ENCODE measurements at places on chromosomes 6 and 20.
A peak's percentile ranks its signal among the peaks of the same experiment; 100 is the strongest.

DNA sequence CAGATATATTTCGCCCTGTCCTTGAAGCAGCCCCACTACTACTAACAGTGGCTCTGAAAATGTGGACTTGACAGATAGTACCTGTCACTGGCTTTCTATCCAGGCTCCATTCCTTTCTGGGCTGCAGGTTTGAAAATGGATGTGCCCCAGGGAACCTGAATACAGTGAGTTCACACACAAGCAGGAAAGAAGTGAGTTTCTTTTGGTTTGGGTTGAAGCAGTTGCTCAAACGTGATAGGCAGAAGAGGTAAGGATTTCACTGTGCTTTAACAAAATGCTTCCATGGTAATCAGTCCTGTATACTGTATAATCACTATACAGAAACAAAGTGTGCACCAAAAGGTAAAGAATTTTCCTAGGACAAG is 382.9 kb downstream of the PRKN start:
- DNase-seq = no peak

GRCh38 chr20:49687595-49688567 is 25.8 kb downstream of the B4GALT5 start:
- no peak for DNase-seq

GRCh38 chr6:30687659-30688431 is 1.4 kb upstream of the PPP1R18 start:
- DNase-seq = no peak

DNA sequence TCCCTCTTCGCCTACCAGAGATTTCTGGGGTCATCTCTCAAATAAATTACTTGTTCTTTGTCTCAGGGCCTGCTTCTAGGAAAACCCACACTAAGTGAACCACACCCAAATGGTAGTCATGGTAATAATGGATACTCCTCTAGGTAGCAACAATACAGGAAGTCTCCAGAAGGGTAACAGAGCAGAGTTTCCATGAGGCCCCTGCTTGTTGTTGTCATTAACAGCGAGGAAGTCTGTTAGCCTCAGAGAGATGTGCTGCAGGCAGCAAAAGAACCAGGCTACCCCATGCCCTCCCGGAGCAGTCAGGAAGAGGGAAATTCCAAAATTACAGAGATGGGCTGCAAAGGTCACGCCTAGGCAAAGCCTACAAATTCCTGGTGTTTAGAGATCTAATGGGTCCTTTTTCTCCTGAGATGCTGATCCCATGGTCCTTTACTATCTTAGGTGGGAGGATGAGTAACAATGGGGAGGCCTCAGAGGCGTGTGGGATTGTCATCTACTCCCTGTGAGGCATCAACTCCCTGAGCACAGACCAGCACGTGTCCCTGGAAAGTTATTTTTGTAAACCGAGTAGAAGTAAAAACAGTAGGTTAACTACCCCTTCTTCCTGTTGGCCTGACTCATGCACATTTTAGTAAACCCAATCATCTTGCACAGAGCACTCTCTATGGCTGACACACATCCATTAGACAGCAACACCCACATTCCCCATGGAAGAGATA is 10.1 kb downstream of the ISM1 start:
- peak; percentile 66 for DNase-seq

DNA sequence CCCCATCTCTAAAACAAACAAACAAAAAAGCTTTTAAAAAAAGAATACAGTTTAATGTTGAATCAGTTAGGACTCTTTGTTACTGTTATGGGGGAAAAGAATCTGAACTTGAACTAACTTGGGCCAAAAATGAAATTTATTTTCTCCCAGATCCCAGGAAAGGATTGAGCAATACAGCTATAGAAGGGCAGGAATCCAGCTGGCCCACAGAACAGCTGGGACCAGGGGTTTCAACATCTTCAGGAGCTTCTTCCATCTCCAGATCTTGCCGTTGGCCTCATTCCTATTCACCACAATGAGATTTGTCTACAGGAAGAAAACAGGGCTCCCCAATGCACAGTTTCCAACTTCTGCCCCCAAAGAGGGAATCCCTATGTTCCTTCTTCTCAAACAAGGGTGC is 43.2 kb upstream of the AKAP12 start:
- DNase-seq = peak; percentile 62

DNA sequence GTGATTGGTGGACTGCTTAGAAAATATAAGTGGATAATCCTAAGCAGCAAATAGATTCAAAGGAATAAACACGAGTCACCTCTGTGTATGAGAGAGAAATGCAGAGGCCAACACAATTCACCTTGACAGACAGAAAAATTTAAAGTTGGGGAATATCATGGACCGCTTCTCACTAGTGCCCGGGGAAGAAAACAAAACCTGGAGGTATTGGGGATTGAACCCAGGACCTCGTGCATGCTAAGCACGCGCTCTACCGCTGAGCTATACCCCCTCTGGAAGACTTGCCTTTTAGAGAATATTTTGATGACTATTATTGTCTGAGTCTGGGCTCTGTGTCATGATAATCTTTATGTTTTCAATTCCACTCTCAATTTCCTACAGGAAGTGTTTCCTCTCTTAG is 111.9 kb downstream of the TRIM27 start:
- DNase-seq = no peak

- no peak for DNase-seq
These were observed 48.6 kb upstream of the SNX9 start for GRCh38 chr6:157774153-157775135.

GRCh38 chr6:75531174-75531573 is 37.6 kb upstream of the FILIP1 start:
- no peak for DNase-seq

- DNase-seq = no peak
These were observed 502.1 kb downstream of the PKHD1 start for GRCh38 chr6:51585264-51585663.

Measured in AG09309 (cell line).